Activated CD8-positive, alpha-beta memory T cell treated with anti-CD3 and anti-CD28 coated beads, Interleukin-2, amount 50 U/mL, for 48 hours (primary cell): ENCODE measurements at places on chromosomes 3 and 15.

GRCh38 chr3:182717216-182717615 lies 76.1 kb upstream of the ATP11B start:
- no peak for DNase-seq

DNA sequence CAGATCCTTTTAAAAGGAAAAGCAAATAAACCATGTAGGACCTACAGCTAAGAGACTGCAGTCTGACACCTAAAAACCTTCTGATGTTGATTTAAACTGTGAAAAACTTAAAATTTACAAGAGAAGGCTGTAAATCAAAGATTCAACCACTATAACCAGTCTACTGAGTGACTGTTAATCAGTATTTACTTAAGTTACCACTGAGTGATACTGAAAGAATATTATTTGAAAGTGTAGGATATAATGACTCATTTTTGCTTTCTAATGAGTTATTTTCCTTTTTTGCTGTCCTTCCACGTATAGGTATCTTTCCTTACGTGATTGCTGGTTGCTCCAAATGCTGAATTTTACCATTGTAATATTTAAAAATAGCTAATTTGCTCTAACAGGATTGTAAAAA lies 44.6 kb downstream of the RFX7 start:
- DNase-seq = no peak

GRCh38 chr3:14377044-14377837 lies 25.2 kb upstream of the SLC6A6 start:
- no peak for DNase-seq

- no peak for DNase-seq
Measured at GRCh38 chr3:62214850-62215249, 158.5 kb downstream of the FEZF2 start.

- no peak for DNase-seq
Measured at GRCh38 chr3:128823008-128823407, 56.4 kb upstream of the ACAD9 start.

GRCh38 chr15:69323893-69324430 lies 25.2 kb downstream of the PAQR5 start:
- DNase-seq = no peak

DNA sequence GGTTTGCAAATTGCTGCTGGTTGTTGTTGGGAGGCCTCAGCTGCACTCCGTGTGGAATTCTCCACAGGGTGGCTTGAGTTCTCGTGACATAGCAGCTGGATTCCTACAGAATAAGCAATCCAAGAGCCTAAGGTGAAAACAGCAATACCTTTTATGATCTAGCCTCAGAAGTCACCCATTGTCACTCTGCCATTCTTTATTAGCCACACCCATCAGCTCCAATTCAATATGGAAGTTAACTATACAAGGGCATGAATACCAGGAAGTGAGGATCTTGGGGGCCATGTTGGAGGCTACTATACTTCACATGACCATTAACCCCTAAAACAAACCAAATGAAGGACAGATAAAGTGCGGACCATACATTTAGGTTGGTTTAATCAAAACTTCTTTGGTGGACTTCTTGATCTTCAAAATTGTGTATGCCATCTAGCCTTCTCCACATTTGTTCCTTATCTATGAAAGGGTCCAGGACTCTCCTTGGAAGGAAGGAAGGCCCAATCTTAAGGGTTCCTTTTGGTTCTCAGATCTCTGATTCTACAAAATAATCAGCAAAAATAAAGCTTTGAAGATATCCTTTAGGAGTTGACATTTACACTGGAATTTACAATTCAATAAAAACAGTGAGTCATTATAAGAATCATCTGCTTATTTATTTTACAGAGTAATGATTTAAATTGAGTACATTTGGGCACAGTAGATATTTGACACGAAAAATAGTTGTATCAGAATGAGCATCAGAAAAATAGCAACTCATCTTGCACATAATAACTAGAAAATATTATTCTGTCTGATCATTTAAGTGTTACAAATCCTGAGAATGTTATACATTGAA lies 21.5 kb downstream of the CIAO2A start:
- no peak for DNase-seq

- DNase-seq = no peak
Measured at GRCh38 chr3:175512700-175513099, 653.6 kb downstream of the NAALADL2 start.

- DNase-seq = peak; percentile 69
Measured at GRCh38 chr3:57756528-57757401, 656 bp downstream of the SLMAP start.

- no peak for DNase-seq
Measured at GRCh38 chr15:96331144-96331944, 844 bp downstream of the NR2F2 start.

GRCh38 chr3:105349684-105350387 lies 16.9 kb upstream of the ALCAM start:
- no peak for DNase-seq

DNA sequence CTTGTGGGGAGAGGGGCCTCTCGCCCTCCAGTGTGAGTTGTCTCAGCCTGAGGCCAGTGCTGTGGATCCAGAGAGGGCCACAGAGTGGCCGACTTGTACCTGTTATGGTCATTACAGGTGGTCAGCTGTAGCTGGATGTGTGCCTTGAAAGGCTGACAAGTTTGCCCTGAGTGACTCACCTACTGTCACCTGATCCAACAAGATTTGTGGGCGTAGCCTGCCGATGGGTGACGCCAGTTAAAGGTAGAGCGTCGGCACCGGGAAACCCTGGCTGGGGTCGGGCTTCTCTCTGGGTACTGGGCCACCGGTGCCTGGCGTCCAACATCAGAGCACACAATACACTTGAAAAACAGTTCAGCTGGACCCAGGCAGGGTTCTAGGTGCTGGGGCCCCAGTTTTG lies 2.8 kb upstream of the ISG20 start:
- DNase-seq = no peak

- DNase-seq = no peak
Measured at GRCh38 chr3:37445163-37445562, 270.8 kb upstream of the LRRFIP2 start.

GRCh38 chr15:78448441-78449219 lies 10.6 kb downstream of the IREB2 start:
- no peak for DNase-seq

GRCh38 chr3:112794622-112795172 lies 52.0 kb downstream of the CD200R1L start:
- DNase-seq = no peak

GRCh38 chr3:66140743-66141372 lies 79.9 kb upstream of the SLC25A26 start:
- DNase-seq = no peak

GRCh38 chr3:141575879-141576743 lies 89.3 kb downstream of the RASA2 start:
- no peak for DNase-seq

DNA sequence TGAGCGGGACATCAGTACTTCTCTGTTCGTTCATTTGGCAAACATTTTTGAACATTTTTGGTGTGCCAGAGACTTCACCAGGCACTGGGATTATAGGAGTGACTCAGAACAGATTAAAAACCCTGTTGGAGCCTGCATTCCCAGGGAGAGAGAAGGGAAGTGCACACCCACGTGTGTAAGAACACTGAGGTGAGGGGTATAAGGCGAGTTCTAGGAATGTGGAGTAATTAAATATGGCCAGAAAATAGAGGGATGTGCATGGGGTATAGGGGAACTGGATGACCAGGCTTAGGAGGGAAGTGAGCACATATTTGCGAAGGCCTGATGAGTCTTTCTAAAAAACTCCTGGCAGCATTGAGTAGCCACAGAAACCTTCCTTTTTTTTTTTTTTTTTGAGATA lies 401.2 kb upstream of the C2CD4B start:
- no peak for DNase-seq

DNA sequence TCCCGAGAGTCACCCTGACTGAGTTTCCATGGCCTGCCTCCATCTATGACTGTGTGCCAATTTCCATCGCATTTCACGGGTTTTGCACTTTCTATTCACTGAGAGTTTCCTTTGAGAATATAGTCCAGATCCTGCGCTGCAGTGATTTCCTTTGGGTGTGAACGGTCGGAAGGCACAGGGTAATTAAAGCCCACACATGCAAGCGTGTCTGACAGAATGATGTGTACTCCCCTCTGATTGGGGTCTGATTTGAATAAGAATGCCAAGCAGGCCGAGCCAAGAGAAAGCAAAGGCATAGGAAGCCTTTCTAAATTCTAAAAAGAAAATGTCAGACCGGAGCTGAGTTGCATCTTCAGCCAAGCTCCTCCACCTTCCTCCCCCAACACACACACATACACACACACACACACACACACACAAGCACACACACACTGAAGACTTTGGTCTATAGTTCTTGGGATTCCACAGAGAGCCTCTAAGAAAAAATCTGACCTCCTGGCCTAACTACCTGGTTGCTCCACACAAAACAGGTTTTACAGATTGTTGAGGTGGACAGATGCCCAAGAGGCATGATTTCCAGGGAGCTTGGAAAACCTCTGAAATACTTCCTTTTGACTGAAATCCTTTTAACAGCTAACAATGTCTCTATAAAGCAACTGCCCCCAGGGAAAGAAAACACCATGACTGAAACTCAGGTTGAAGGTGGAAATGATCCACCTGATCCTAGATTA lies 59.7 kb upstream of the LRRN1 start:
- DNase-seq = no peak

DNA sequence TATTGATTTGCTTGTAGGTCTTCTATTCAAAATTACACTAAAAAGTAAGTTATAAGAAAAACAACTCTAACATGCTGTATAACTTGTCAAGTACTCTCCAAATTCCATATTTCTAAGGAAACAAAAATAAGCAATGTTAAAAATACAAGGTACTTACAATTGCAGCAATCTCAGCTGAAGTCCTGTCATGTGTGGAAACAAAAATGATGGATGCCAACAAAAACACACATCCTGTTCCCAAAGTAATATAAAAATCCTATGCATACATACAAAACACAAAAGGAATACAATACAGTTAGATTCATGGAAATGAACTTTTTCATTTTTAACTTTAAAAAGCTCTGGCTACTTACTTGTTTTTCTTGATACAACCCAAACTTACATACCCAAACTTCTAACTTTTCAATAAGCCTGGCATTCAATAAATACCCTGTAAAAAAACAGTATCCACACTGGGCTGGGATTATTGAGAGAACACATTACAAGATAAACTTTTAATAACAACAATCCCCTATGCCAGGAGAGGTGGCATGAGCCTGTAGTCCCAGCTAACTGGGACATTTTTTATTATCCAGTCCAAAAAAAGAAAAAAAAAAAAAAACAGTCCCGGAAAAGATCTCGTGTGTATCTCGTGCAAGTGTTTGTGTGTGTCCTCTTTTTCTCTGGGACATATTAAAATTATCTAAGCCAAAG lies 14.7 kb downstream of the CMTM6 start:
- no peak for DNase-seq

- no peak for DNase-seq
Measured at GRCh38 chr15:89122505-89123180, 34.4 kb downstream of the ABHD2 start.

GRCh38 chr3:160701490-160701889 lies 24.5 kb downstream of the ARL14 start:
- no peak for DNase-seq

DNA sequence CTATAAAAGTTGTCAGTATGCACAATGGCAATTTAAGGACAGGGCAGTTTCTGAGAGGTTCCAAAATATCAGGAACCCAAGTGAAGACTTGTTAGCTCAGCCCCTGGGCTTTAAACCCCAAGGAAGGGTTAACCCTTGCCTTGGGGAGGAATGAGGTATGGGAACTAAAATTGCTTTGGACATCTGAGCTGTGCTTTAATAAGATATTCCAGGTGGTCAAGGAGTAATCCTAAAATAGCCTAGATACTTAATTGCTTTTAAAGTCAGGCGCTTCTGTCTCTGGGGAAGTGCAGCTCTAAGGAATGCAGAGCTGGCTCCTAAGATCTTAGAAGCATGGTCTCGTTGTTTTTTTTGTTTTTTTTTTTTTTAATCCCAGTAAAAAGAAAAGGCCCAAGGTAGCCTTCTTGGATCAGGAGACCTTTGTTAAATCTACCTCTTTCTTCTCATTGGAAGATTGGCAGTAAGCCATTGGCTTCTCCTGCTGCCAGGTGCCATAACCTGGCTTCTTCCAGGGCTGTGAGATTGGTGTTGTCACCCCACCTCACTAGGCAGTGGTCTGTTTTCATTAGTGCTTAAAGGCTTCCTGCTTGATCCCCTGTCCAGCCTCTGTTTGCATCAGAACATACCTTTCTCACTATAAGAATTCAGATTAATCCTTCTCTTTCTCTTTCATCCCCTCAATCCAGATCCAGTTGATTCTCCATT lies 24.5 kb downstream of the ARID3B start:
- DNase-seq = no peak

DNA sequence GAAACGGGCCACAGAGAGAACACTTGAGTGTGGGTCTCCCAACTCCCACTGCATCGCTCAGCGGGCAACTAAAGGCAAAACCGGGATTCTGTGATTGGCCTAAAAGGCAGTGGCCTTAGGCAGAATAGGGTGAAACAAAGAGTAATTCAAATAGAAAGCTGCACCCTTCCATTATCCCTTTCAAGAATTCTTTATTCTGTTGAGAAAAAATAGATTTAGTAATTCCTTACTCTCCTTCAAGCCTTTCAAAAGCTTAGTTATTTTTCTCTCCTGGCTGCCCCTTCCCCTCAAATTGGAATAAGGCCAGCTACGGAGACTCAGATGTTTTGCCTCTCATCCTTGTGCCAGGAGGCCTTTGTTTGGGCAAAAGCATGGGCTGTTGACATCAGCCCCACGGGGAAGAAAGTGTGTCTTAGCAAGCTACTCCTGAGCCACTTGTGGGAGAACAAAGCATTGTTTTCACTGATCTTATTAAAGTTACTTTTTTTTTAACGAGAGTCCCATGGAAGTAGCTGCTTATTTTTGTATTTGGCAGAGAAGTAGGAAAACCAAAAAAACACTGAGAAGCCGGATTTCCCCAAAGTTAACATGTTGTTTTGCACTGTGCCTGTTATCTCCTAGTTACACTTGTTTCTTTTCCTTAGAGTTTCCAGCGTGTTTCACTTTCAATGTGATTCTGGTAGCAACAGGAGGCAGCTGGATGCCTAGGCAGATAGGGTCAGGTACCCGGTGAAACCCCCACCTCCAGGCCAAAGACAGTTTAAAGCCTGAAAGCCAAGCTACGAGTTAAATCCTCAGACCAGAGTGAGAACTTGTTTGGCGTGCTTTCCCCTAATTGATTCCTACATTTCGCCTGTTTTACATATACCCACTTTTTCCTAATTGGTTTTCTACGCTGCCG lies 2.2 kb downstream of the ST6GAL1 start:
- peak; percentile 47 for DNase-seq

- peak; percentile 89 for DNase-seq
Measured at GRCh38 chr15:69475769-69476358, 23.2 kb downstream of the RPLP1 start.

- no peak for DNase-seq
Measured at GRCh38 chr15:35362195-35362829, 183.7 kb downstream of the DPH6 start.

- DNase-seq = no peak
Measured at GRCh38 chr3:162863579-162863978, 1367.0 kb downstream of the OTOL1 start.
